ENCODE measurements at places on chromosomes 7 and 10.

GRCh38 chr7:46715579-46715978 lies 794.5 kb upstream of the IGFBP3 start:
- DNase-seq: no peak

GRCh38 chr7:137343281-137343841 lies at the start of gene PTN:
PTN (minus strand) TSS chr7:137343733; CDS start chr7:137254973, 88,760 bp downstream.
- no peak for DNase-seq

- DNase-seq: no peak
These were observed 50.8 kb downstream of the RHOBTB1 start for GRCh38 chr10:60893231-60893630.

DNA sequence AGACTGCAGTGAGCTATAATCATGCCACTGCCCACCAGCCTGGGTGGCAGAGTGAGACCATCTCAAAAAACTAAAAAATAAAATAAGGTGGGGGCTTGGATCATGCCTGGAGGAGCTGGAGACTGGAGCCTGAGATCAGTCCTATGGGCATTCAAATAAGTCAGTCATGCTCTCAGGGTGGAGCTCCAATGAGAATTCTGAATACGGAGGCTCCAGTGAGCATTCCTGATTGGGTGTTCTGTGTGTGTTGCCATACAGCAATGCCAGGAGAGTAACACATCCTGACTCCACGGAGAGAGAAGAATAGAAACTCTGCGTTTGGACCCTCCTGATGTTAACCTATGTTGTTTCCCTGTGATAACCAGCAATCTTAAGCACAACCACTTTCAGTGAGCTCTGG lies 16.0 kb downstream of the UBE2D4 start:
- DNase-seq: no peak

- DNase-seq: no peak
These were observed 11.7 kb downstream of the TRIM56 start for GRCh38 chr7:101096957-101097347.

DNA sequence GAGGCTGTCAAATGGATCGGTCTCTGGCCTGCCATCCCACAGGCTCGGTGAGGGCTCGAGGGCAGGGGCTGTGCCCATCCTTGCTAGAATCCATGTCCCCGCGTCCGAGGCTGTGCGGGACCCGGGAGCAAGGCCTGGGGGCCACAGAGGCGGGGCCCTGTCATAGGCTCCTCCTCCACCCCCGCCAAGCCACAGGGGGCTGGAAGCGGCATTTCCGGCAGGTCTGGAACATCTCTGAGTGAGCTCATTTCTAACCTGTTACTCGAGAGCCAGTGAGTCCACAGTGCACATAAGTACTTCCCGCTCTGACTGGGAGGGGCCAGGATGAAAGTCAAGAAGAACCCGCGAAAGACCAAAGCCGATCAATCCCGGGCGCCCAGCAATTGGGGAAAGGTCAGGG lies 57.6 kb downstream of the NKX6-2 start:
- no peak for DNase-seq

DNA sequence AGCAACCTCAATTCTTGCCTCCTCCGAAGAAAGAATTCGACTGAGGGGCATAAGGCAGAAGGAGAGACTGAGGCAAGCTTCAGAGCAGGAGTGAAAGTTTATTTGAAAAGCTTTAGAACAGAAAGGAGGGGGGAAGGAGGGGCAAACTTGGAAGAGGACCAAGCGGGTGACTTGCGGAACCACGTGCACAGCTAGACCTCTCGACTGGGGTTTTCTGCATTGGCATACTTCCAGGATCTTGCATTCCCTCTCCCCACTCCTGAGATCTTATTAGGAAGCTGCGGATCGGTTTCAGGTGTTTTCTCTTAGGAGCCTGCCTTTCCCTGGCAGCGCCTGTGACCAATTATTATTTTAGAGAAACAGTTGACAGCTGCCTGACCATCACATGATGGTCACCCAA lies 20.3 kb upstream of the CPXM2 start:
- no peak for DNase-seq

DNA sequence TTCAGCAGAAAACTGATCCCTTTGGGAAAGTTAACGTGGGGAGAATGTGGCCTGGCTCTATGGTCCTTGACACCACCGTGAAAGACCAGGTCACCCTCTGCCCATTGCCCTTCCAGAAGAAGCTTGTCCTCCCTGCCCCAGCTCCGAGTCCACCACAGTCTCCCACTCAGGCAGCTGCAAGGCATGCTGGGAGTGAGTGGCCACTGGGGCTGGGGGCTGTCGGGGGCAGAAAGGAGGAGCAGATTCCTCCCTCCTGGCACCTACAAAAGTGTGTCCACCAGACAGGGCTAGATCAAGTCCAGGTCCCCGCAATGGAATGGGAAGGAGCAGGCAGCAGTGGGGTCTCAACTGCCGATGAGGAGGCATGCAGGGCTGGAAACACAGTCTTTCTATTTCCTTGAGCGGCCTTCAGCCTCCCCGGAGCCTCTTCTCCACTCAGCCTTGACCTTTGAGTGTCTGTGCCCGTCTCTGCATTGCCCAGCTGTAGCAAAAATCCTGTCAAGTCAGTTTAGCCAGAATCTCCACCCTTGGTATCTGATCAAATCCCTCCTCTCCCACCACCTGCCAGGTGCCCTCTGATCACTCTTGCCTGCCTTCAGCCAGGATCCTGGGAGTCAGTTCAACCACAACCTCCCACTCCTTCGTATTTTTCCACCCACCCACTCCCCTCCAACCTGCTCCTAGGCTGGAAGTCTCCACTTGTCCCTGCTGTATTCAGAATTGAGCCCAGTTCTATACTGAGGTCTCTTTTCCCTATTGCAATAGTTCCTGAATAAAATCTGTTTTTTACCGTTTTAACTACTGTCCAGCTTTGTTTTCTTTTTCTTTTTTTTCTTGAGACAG lies 6.9 kb upstream of the ZNF316 start:
- DNase-seq: no peak

DNA sequence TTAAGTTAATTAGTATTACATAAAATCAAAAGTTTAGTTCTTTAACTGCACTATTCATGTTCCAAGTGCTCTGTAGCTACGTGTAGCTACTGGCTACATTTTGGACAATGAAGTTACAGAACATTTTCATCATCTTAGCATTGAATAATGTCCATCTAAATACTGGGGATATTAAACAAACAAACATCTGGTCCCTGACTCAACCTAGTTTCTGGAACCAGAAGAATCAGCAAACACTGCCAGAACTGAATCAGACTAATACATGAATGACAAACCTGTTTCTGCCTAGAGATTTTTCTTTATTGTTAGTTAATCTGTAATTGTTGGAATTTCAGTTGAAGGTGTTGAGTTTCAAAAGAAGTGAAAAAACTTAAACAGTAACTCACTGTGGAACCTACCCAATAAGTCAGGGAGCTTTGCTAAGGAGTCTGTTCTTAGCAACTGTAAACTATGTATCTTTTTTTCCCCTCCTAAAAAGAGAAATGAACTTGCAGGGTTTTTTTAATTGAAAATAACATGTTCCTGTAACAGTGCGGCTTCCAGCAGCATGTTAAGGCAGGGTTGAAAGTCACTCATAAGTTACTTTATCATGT lies 58.3 kb downstream of the CDK13 start:
- DNase-seq: no peak

DNA sequence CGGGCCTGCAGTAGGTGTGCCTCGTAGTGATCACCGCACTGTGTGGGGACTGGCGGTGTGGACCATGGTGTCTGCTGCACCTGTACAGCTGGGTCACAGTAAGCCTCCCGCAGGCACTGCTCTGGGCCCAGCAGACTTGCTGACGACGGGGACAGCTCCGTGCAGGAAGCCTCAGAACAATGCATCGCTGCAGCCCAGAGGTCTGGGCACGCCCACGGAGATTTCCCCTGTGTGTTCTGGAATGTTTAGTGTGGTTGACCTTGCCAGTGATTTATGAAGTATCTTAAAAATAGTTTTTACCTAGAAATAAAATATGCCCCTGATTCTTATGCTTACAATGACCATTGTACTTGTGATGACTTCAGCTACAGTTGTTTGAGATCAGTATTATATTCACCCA lies 59.1 kb upstream of the ZNF32 start:
- DNase-seq: no peak

DNA sequence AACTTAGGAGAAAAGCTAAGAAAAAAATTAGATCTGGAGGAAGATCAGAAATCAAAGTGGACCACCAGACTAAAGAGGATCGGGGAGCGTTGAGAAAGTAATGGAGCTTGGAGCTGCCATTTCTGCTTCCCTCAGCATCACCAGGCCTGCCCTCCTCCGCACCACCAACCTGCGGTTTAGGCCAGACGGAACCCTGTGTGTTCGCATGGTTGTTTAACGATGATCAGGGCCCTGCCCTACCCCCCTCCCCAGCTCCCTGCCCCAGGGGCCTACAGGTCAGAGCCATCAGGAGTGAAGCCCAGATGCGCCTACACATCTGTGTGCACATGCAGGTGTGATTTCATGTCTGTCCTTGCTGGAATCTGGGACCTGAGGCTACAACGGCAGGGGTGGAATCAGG lies 45.7 kb downstream of the EBF3 start:
- DNase-seq: no peak

Measured in CD4-positive, alpha-beta T cell treated with Interleukin-4 for 4 hours (primary cell).